ENCODE measurements at places on chromosomes 2 and 18.

DNA sequence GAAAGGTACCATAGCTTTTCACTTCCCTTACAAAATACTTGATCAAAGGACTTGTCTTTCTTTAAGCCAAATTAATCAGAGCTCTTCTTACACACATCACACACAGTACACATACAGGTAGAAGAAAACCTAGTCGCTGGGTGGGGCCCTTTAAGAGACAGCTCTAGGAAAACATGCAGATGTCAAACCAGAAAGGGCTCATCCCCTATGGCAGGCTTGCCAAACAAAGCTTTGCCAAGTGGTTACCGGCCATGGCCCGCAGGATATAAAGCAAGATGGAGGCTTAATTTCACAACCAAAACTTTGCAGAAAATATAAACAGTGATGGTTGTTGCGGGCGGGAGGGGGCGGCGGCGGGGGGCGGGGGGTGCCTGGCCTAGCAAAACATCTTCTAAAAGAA lies 2156.0 kb upstream of the PIK3C3 start:
- DNase-seq = no peak

GRCh38 chr18:59820663-59821062 lies 79.1 kb upstream of the PMAIP1 start:
- DNase-seq = no peak

GRCh38 chr2:113192459-113193100 lies 18.8 kb downstream of the PSD4 start:
- no peak for DNase-seq

DNA sequence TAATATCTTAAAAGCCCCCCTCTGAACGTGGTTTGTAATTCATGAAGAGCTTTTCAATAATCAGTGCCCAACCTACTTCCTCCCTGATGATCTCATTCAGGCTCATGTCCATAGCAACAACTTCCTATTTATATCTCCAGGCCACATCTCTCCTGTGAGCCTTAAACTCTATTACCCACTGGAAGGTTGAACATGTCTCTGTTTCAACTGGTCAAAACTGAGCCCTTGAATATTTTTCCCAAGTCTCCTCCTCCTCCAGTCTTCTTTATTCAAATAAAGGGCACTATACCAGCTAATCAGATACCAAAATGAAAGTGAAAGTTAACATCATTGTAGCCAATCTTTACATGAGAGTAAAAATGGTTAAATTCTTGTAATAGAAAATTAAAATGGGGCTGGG lies 63.7 kb upstream of the ITGA4 start:
- DNase-seq = peak; percentile 12

GRCh38 chr18:75422341-75422910 lies 5.1 kb downstream of the SMIM21 start:
- no peak for DNase-seq

GRCh38 chr2:287911-288757 lies at the start of gene ALKAL2:
TSS of gene ALKAL2 (minus strand) at chr2:288091. CDS start at chr2:287835, 256 bp downstream.
- no peak for DNase-seq

DNA sequence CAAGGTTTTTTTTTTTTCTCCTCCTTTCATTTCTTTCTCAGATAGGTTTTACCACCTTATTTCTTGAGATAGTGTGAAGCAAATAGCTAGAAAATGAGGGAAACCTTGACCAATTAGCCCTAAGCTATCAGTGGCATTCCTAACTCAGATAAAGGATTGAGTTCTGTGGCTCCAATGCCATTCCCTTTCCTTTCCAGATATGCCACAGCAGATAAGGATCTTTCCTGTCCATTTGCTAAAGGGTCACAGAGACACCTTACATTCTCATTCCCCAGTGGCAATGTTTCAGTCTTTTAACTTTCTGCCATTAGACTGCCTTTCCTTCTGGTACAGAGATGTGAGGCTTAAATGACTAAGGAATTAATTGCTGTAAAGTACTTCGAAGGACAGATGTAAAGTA lies 81.7 kb downstream of the MGAT5 start:
- DNase-seq = no peak

- no peak for DNase-seq
These were observed 151.5 kb upstream of the PKDCC start for GRCh38 chr2:41896186-41896846.

DNA sequence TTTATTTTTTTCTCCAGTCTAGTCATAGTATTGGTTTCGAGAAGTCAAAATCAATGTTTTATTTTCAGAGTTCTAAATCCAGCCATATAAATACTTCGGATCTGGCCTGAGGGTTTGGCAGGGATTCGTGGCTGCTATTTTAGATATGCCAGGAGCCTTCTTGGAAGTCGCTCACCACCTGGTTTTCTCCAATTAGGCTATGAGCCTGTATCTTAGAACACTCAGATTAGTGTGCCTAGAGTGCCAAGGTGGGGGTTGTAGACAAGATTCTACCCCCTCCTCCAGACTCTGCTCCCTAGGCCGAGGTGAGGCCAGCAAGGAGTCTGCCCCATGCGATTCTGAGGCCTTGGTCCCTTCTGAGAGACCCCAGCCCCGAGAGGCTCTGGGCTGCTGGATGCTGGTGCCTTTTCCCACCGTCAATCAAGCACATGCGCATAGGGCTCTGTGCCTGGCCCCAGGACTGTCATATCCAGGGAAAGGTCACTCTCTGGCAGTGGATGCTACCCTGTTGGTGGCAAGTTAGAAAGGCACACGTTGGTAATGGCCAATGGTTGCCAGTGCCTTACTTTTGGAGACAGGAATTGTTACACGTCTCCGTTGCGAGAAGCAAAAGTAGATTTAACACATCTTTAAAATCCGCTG lies 197.1 kb downstream of the AGAP1 start:
- no peak for DNase-seq

GRCh38 chr2:231052494-231053451 lies 3.9 kb upstream of the PSMD1 start:
- peak; percentile 73 for DNase-seq

GRCh38 chr18:64202210-64202836 lies 53.4 kb upstream of the LINC00305 start:
- no peak for DNase-seq

- no peak for DNase-seq
These were observed 189.9 kb upstream of the COL3A1 start for GRCh38 chr2:188784269-188784762.

DNA sequence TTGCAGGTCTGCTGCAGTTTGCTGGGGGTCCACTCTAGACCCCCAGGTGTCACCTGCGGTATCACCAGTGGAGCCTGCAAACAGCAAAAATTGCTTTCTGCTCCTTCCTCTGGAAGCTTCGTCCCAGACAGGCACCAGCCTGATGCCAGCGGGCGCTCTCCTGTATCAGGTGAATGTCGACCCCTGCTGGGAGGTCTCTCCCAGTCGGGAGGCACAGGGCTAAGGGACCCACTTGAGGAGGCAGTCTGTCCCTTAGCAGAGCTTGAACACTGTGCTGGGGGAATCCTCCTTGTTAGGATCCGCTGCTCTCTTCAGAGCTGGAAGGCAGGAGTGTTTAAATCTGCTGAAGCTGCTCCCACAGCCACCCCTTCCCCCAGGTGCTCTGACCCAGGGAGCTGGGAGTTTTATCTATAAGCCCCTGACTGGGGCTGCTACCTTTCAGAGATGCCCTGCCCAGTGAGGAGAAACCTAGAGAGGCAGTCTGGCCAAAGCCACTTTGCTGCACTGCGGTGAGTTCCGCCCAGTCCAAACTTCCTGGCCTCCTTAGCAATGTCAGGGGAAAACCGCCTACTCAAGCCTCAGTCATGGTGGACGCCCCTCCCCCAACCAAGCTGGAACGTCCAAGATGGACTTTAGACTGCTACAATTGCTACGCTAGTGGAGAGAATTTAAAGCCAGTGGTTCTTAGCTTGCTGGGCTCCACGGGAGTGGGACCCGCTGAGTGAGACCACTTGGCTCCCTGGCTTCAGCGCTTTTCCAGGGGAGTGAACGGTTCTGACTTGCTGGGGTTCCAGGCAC lies 652.5 kb downstream of the KCNJ3 start:
- DNase-seq = no peak

GRCh38 chr2:155727187-155727895 lies 605.2 kb downstream of the NR4A2 start:
- no peak for DNase-seq

DNA sequence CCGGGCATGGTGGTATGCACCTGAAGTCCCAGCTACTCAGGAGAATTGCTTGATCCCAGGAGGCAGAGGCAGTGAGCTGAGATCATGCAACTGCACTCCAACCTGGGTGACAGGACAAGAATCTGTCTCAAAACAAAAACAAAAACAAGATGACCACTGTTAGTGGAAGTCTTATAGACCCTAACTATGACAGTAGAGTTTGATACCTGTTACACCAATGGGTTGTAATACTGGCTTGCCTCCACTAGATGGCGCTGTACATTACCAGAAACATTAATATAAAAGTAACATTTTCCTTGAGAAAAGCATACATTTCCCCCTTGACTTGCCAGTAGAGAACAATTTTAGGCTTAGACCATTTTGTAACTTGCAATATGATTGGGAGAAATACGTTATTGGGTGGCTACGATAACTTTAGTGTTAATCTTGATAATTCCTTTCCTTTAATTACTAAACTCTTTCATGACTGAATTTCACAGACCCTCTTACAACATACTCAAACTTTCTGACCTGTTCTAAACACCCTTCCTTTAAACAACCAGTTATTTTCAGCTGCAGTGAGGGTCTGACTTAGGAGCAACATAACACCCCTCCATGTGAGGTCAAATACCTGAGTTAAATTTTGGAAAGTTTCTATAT lies 19.5 kb downstream of the SLC25A52 start:
- no peak for DNase-seq

GRCh38 chr2:96604104-96604503 lies 34.0 kb downstream of the KANSL3 start:
- DNase-seq = no peak

- DNase-seq = no peak
These were observed 179.0 kb upstream of the DDX18 start for GRCh38 chr2:117635481-117635880.

All from NCI-H1436 (cell line).